ENCODE measurements at places on chromosomes 6 and 20.

DNA sequence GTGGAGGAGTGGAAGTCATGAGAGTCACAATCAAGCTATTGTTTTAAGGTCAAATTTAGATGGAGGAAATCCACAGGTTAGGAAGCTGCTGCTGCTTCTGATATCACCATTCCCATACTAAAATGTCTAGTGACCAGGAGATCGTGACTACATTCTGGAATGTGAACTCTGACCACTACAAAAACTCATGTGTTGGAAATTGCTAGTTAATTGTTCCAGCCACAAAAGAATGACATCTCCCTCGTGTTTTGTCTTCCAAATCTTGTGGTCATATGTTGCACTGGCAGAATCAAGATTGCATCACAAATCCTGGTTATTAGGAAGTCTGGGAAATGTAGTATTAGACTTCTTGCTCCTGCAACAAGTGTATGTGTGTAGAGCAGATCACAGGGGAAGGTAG, 441.9 kb downstream of the CD109 start:
- DNase-seq, result no peak

- DNase-seq, result no peak
These were observed 99.2 kb downstream of the MYLK4 start for GRCh38 chr6:2651536-2651935.

DNA sequence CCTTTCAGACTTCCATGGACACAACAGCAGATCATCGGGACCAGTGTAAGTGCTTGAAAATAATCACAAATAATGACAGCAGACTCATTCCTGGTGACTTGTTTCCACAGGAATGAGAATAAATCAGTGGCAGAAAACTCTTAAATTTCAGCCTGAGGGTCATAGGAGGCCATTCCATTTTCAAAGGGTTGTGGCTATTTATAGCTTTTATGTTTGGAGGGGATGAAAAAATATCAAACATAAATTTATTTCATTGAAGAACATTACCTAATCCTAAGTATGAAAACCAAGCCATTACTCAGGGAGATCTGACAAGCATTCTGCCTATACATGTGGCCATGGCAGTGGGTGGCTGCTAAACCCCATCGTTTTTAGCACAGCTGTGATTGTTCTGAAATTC, 173.6 kb upstream of the CNR1 start:
- no peak for DNase-seq

GRCh38 chr6:99711925-99712324, 105.3 kb downstream of the PRDM13 start:
- no peak for DNase-seq

GRCh38 chr20:17129089-17129488, 97.8 kb upstream of the PCSK2 start:
- DNase-seq, result no peak

DNA sequence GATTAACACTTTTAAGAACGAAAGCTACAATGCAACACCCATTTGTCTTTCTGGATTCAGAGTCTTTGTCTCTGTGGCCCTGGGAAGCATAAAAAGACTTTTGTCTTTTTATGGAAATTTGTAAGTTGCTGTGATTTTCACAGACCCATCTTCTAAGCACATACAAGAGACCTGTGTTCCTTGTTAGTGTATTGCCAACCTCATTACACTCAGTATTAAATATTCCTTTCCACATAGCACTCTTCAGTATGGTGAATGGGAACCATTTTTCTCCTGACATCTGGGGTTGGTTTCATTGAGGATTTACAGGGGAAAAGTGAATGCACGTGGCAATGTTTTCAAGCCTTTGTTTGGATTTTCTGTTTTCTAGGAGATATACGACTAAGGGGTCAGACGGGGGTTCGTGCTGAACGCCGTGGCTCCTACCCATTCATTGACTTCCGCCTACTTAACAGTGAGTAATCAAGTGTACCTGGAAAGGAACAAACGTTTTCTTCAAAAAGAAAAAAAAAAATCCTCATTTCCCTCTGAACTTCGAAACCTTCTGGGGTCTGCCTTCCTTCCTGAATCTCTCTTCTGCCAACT, 141.7 kb downstream of the MTFR2 start:
- DNase-seq, result no peak

All from stimulated activated naive CD8-positive, alpha-beta T cell treated with anti-CD3 and anti-CD28 coated beads, Interleukin-15, amount 100 ng/mL, for 72 hours (primary cell).